ENCODE measurements at places on chromosomes 2 and 18. TPM values are rescaled to one million over a fixed set of nuclear protein-coding genes. Genes with fewer than 3 reads are reported as not detected.

Gene STPG4
- total RNA-seq, result 0.16 TPM

Gene CYBRD1
- 7.2 TPM for total RNA-seq

Gene CCDC74B
- 0.40 TPM for total RNA-seq

DNA sequence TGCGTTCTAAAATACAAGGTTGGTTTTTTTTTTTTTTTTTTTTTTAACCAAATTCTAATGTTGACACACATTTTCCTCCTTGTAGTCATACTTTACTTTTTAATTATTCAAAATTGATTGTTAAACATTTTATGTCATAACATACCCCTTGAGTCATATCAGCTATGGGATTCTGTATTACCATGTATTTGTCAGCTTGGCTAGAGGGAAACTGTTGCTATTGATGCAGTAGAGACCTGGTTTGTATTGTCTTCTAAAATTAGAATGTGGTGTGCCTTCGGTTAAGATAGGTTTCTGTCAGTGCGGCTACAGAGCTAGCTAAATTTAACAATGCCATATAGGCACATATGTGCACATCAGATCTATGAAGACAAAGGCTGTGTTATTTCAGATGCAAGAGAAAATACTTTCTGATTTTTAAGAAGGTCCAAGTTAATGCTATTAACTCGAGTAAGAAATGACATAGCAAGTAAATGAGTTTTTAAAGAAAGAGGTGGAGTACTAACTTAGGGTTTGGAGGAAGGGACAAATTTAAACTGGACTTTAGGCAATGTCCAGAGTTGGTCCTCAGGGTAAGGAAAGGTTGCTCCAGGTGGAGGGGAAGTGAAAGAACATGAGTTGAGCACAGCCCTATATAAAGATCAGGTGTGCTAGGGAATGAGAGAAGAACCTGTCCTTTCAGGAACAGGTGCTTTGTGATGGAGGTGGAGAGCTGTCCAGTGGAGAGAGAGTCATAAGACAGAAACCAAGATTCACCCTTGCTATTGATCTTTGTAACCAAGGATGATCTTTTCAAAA is 152.3 kb downstream of the PRPF40A start:
- ATAC-seq, result no peak

DNA sequence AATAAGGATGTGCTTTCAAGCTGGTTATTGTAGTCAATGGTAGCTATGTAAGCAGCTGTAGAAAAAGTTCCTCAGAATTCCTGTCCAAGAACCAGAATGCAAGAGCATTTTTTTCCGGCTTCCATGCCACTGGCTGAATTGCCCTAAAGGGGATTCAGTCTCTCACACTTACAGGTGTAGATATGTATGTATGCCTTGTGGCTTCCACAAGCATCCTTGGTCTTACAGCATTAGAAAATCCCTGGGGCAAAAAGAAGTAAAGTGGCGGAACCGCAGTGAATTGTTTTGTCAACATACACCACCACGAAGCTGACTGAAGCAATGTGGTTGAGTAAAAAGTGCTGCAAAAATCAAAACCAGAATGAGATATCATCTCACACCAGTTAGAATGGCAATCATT is 54.6 kb downstream of the FANCL start:
- no peak for ATAC-seq

GRCh38 chr2:219028996-219029828 is 12.1 kb downstream of the CFAP65 start:
- no peak for ATAC-seq

GRCh38 chr2:223621901-223622300 is 19.7 kb upstream of the SCG2 start:
- no peak for ATAC-seq

DNA sequence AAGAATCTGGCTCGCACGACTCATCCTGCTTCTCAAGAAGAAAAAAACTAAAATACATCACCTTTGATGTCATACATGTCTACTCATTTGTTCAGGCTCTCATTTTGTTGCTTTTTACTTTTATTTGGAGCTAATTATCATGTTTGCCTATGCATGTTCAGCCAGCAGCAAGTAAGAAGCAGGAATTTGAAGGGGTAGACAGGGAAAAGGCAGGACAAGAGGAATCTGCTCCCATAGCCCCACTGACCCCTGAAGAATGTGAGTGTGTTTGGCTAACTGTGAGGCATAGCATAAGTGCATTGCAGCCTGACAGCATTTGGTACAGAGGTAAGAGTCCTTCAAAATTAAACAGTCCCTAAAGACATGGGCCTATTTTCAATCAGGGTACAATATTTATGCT is 72.7 kb downstream of the NYAP2 start:
- ATAC-seq, result no peak

GRCh38 chr2:66576561-66577320 is 141.8 kb downstream of the MEIS1 start:
- ATAC-seq, result peak; percentile 48

GRCh38 chr2:137220438-137220993 is 455.2 kb downstream of the THSD7B start:
- peak; percentile 88 for ATAC-seq

- ATAC-seq, result no peak
Measured at GRCh38 chr2:38441346-38441745, 64.3 kb upstream of the ATL2 start.

- ATAC-seq, result no peak
Measured at GRCh38 chr2:230444832-230445231, 28.8 kb downstream of the SP100 start.

GRCh38 chr18:26685438-26686157 is 137.2 kb upstream of the KCTD1 start:
- no peak for ATAC-seq

DNA sequence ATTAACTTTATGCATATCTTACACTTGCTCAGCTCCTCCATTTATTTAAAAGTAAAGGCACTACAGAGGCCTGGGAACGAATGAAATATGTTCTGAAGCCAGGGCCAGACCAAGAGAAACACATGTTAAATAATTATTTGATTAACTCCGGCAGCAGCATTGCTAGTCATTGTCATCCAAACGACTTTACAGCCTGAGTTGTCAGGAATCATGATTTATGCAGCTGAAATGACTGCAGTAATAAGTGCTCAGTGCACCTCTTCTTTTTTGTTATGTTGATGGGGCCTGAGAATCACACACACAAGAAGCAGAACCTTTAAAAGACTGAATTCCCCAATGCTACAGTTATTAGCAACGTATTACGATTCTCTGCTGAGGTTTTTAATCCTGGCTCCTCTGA is 58.9 kb downstream of the EPHA4 start:
- ATAC-seq, result no peak

GRCh38 chr2:2851806-2852777 is 521.0 kb upstream of the MYT1L start:
- no peak for ATAC-seq

DNA sequence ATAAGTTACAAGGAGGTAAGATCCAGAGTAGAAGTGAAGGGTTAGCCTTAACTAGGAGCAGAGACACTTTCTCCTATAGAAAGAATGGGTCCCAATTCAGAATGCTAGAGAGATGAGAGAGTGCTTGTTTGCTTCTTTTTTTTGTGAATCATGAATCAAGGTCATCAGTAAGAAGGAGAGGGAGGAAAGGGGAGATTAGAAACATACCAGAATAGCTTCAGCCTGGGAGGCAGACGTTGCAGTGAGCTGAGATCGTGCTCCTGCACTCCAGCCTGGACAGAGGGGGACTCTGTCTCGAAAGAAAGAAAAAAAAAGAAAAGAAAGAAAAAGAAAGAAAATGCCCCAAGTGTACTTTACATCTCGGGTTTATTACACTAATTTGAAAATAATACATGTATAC is 55.8 kb upstream of the SLC35F5 start:
- ATAC-seq, result no peak

DNA sequence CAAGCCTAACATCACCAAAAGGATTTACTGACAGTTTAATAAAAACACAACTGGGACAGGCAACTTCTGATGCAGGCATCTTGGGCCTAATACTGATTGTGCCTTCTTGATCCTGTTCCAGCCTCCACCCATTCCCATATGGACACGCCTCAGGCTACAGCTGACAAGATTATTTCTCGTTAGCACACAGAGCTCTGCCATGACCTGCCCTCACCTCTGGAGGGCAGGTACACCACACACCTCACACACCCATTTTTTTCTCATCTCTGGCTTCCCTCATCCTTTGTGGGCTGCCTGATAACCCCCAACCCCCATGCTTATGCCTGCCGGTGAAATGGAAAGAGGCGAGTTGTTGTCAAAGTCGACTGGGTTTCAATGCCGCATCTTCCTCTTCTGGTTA is 147.0 kb downstream of the ANTXR1 start:
- peak; percentile 93 for ATAC-seq

DNA sequence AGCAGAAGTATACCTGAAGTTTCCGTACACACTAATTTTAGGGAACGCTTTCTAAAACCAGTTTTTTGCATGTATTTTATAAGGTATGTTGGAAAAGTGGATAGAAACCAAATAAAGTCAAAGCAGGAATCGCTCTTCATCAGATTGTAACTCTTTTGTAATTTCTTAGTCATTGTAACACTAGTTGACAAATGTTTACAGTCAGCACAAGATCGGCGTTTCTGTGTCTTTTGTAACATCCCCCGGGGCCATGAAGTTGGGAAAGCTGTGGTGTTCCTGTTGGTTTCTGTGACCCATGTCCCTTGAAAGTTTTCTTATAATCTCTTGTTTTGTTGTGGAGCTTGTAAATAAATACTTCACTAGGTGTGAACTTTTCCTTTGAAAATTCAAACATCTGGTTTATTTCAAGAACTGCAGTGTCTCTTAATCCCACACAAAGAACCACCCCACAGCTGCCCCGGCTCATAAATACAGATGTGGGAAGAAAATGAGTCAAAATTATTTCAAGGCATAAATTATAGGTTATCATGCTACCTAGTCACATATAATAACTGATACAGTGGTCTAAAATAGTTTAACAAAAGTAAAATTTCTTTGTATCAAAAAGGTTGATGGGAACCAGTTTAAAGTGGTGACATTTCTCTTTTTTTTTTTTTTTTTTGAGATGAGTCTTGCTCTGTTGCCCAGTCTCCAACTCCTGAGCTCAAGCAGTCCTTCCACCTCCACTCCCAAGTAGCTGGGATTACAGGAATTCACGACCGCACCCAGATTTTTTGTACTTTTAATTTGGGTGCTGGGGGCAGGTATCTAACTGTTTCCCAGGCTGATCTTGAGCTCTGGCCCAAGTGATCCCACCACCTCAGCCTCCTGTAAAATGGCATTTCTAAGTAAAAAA is 751 bp upstream of the NMI start:
- peak; percentile 14 for ATAC-seq

GRCh38 chr18:3498698-3499471 is 48.9 kb downstream of the TGIF1 start:
- ATAC-seq, result peak; percentile 29

- no peak for ATAC-seq
Measured at GRCh38 chr2:96408616-96409015, 73.0 kb downstream of the NCAPH start.

DNA sequence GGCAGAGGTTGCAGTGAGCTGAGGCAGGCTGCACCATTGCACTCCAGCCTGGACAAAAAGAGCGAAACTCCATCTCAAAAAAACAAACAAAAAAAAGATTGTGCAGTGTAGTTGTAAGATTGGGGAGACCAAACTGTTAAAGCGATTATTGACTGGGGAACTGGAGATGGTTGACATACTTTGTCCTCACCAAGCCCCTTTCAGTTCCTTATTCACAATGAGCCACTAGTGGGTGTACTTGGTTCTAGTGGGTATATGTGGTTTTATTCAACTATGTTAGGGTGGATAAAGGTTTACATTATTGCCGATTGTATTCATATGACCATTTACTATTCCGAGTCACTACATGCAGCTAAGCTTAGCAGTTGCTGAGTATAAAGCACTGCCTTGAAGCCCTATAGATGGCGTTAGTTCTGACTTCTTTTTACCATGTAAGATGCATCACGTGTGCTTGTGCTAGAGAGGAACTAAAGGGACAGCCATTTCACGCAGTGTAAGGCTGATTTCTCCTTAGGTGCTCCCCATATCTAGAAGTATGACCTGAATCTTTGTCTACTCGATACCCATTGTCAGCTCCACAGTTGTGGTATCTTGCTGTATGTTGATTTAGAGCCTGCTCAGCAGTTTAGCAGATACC is 12.1 kb downstream of the EIF4E2 start:
- no peak for ATAC-seq

DNA sequence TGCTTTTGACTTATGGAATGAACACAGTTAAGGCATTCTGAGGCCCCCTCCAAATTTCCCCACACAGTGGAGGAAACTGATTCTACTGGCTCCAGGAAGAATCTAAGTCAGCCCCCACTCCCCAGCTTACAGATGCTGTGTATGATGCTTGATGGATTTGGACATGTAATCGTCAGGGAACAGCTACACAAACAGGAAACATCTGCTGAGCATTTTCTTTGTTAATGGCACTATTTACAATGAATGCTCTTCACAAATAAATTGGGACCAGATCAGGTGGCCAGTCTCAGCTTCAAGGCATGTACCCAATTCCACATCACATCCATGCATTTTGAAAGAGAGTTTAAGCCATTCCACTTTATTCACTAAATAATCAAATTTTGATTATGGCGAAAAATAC is 562.3 kb downstream of the SOX11 start:
- no peak for ATAC-seq

DNA sequence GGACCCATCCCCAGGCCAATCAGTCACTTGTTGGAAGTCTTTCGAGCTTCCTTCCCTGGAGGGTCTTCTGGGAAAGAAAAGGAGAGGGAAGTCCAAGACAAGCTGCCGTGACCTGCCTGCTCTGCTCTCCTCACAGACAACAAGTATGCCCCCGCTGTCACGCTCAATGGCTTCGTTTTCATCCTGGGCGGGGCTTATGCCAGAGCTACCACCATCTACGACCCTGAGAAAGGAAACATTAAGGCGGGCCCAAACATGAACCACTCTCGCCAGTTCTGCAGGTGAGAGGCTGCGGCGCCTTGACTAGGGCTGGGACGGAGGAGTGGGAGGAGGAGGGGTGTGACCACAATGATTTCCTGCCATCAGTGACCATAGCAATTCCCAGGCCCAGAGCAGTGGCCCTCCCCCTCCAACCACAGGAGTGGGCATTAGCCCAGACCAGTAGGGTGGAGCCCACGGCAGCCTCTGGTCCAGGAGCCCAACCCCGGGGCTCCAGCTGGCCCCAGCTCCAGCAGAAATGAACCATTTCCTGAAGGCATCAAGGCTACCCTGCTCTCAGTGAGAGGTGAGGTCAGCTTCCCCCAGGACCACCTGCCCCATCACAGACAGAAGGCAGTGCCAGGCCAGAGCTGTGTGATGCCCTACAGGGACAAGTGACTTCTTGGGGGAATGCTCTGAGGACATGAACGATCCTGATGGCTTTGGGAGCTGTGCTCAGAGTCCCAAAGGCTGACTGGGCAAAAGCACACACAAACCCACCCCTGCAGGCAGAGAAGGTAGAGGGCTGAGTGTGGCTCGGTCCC is 223.1 kb downstream of the ATAD2B start:
- no peak for ATAC-seq

Measured in esophagus mucosa (tissue), 1 donor.